ENCODE measurements at places on chromosomes 11 and 22.

GRCh38 chr11:17489751-17490150 lies 13.1 kb upstream of the ABCC8 start:
- no peak for DNase-seq

GRCh38 chr11:127962416-127962815 lies 624.9 kb downstream of the ETS1 start:
- DNase-seq: no peak

GRCh38 chr22:50012211-50013181 lies at the start of gene IL17REL:
Gene IL17REL, minus strand, starts transcription at chr22:50012765. Its CDS starts 119 bp downstream, at chr22:50012646.
- DNase-seq: no peak

DNA sequence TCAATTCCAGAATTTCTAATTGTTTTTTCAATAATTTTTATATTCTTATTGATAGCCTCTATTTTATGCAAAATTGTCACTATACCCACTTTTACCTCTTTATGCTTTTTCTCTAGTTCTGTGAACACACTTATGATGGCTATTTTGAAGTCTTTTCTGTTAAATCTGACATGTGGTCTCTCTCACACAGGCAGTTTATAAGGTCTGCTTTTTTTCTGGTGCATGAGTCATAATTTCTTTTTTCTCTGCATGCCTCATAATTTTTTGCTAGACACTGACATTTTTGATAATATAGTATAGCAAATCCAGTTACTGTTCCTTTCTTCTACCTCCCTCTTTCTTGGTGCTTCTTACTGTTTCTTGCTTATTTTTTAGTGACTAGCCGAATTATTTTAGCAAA lies 36.0 kb downstream of the ZBTB44 start:
- no peak for DNase-seq

DNA sequence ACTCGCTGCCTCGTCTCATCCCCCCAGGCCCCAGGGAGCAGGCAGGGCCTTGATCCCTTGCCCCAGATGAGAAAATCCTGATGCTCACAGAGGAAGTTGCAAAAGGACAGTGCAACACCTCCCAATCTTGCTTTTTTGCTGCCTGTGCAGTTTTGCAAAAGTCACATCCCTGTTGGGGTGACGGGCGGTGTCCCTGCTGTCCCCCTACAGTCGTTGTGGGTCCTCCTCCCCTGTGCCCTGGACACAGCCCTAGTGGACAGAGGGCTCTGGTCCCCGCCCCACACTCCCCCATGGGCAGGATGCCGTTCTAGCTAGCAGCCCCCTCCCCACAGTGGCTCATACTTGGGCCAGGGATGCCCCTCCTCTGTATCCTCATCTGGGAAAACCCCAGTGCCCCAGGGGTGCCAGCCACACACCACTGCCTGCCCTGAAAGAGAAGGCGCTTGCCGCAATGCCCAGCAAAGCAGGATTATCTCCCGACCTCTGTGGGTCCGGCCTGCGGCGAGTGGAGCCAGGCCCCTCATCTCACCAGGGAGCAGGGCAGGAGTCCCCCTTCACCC lies 18.4 kb upstream of the CTSD start:
- no peak for DNase-seq

- no peak for DNase-seq
Observed at GRCh38 chr11:27976262-27976661, 131.7 kb downstream of the KIF18A start.

Measured in stimulated activated CD4-positive, alpha-beta T cell treated with anti-CD3 and anti-CD28 coated beads, Interleukin-4, amount 100 ng/mL, for 4 hours (primary cell).